ENCODE measurements at places on chromosomes 6 and 20.

DNA sequence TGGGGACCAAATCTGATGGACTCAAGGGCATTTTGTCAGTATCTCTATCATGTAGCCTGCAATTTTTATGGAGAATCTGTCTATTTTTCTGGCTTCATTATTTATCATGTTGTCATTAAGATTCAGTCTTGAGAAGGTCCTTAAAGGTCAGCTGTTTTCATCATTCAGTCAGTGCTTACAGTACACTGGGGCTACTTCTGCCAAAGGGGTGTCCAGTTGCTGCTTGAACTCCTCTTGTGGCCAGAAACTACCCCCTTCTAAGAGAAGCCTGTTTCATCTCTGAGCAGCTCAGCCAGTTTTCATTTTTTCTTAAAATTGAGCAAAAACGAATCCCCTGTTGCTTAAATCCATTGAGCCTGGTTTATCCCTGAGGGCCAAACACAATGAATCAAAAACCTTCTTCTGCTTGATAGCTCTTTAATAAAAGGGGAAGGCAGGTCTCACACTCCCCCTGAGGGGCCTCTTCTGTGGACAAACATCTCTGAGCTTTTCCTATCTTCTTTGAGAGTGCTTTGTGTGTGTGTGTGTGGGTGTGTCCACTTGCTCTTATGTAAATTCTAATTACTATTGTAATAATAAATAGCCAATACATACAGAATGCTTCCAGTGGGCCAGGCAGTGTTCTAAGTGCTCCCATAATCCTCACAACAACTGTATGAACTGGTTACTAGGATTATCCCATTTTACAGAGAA lies 172.2 kb downstream of the PLCB1 start:
- no peak for DNase-seq

GRCh38 chr6:143232849-143233248 lies 172.2 kb downstream of the AIG1 start:
- no peak for DNase-seq

GRCh38 chr6:156980515-156980914 lies 203.3 kb downstream of the ARID1B start:
- no peak for DNase-seq

- DNase-seq, result no peak
These were observed 109.2 kb upstream of the MCHR2 start for GRCh38 chr6:100103194-100103593.

GRCh38 chr6:127279815-127280214 lies 13.2 kb downstream of the RNF146 start:
- DNase-seq, result no peak

DNA sequence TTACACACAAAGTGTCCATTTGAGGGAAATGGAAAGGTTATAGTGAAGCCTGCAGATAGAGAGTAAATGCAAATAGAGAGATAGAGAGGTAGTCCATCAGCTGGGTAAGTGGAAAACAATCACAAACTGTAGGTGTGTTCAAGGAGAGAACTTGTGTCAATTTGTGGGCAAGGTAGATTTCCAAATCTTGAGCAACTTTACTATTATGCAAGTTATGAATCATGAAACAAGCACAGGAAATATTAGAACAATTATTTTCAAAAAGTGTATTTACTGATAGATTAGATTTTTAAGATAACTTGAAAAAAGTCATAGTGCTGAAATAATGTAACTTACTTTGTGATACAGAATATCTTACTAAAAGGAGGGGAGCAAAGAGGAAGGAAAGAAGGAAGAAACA lies 792.9 kb downstream of the EYS start:
- DNase-seq, result no peak

DNA sequence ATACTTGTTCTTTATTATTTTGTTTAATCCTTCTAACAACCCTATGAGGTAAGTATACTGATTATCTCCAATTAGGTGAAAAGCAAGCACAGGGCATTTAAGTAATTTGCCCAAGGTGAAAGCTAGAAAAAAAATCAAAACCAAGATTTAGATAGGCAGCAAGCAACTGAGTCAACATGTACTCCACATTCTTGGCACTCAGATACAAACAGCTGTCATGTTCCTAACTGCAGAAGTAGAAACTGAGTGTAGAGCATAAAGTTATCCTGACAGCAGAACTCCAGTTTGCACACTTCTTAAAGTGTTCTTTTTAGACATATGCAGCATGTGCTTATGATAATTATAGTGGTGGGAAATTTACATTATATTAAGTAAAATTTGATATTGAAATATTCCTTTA lies 278.1 kb downstream of the MEI4 start:
- DNase-seq, result no peak

- DNase-seq, result no peak
These were observed 204.7 kb downstream of the ANKRD60 start for GRCh38 chr20:58023781-58024180.

GRCh38 chr6:119938752-119939151 lies 589.2 kb upstream of the MAN1A1 start:
- no peak for DNase-seq

DNA sequence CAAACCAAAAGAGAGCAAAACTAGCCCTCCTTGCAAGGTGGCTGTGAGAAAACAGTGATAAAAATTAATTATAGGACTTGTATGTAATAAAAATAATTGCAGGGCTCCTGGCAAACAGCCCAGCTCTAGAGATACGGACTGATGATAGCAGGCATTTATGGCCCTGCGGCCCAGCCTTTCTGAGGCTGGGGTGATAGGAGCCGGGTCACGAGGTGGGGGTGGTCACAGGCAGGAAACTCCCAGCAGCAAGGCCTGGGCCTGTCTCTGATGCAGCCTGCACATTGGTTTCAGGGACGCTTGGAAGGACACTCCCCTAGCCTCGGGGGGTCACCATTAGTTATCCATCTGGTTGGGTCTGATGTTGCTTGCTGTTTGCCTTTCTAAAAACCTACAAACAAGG lies 18.7 kb upstream of the TTPAL start:
- DNase-seq, result no peak

GRCh38 chr20:49808753-49809152 lies 3.9 kb upstream of the SLC9A8 start:
- DNase-seq, result no peak

- no peak for DNase-seq
These were observed 109.8 kb downstream of the ZDHHC14 start for GRCh38 chr6:157490611-157491269.

DNA sequence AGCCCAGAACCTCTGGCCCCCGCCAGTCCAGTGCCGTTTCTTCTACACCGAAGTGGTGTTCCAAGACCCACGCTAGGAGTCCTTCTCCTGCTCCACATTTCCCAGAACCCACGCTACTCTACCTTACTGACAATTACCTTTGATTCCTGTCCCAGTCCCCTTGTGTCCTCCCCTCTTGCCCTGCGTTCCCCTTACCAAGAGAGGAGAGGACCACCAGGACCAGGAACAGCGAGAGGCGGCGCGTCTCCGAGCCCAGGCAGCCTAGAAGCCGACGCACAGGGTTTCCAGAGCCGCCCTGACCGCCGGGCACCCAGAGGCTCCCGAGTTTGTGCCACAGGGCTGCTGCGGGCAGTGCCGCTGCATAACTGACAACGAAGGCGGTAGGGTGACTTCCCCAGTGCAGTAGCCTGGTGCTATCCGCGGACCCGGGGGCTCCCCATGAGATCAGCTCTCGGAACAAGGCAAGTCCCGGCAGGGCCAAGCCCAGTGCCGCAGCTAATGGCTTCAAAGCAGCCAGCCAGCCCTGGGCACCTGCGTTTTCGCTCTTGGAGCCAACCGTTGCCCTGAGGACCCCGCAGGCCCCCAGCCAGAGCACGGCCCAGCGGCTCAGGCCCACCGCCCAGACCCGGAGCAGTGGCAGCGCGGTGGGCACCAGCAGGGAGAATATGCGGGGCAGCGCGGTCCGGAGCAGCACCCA lies 512 bp downstream of the TAP1 start:
- no peak for DNase-seq

- no peak for DNase-seq
These were observed 448.6 kb downstream of the PHF3 start for GRCh38 chr6:64084185-64084663.

DNA sequence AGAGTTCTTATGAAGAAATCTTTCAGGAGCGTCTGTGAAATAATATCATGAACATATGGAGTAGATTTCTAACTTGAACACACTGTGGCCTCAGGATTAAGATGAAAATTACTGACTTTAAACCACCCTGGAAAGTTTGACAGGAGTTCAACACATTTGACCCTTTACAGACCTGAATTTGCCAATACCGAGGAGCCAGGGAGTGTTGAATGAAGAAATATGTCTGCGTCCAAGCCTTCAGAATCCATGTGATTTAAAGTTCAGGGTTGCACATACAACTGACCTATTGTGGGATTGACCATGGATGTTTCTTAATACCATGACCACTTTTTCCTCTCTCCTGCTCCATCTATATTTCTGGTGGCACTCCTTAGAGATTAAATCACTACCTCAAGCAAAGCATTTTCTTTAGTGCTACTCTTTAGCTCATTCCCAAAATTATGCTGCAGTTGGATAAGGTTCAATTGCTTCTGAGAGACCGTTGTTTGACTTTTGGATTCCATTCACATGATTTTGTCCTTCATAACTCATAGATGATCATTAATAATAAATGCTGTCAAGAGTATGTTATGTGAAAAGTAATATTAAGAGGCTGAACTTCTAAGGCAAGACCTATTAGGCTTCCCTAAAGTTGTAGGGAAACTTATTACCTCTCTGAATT lies 57.4 kb downstream of the PRL start:
- no peak for DNase-seq

- DNase-seq, result no peak
These were observed 85.5 kb upstream of the DTNBP1 start for GRCh38 chr6:15748341-15748740.

DNA sequence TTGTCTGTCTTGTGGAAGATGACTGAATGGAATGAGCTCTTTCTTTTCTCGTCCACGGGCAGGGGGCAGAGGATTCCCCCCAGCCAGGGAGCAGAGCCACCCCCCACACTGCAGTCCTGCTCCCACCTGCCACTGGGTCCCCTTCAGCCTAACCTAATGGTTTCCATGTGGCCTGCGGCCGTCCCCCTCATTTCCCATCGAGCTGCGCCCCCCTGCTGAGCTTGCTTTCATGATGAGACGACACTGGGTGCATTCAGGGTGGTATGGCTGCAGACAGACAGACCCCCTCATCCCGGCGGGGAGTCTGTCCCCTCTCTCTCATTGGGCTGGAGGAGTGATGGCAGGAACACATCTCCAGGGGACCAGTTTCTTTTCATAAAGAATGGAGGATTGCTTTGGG lies 140.8 kb downstream of the DTNBP1 start:
- DNase-seq, result no peak

DNA sequence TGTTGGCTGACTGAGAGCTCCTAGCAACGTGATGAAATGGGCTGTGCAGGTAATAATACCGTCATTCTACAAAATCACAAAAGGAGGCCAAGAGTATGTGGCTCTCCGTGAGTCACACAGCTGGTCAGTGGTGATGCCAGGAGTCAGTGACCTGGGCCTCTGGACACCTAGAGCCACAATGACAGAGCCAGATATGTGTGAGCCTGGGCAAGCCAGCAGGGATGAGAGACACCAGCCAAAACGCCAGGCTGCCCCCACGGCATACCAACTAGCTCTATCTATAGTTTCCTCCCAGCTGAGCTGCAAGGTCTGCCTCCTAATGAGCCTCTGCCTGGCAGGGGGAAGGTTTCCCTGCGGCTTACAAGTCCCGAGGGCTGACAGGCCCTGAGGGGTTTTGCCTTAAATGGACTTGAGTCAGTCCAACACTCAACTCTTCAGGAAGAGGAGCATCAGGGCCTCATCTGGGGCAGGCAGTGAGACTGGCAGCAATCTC lies 70.0 kb downstream of the CPNE5 start:
- no peak for DNase-seq

GRCh38 chr6:10140136-10140535 lies 274.7 kb downstream of the TFAP2A start:
- DNase-seq, result no peak

DNA sequence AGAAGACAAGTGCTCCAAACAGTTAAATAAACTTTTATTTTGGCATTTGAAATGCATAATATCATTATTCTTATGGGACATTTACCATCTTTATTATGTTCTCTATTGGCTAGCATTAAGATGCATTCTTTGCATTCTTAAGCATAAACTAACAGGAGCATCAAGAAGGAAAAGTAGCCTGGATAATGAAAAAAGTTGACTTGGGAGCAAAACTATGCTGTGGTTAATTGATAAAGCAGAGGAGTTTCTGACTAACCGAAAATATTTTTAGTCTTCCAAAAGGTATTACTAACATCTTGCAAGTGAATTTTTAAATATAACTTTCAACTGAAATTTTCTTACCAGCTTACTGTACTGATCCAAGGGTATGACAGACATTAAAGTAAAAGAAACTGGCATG lies 140.3 kb downstream of the FLRT3 start:
- DNase-seq, result no peak

DNA sequence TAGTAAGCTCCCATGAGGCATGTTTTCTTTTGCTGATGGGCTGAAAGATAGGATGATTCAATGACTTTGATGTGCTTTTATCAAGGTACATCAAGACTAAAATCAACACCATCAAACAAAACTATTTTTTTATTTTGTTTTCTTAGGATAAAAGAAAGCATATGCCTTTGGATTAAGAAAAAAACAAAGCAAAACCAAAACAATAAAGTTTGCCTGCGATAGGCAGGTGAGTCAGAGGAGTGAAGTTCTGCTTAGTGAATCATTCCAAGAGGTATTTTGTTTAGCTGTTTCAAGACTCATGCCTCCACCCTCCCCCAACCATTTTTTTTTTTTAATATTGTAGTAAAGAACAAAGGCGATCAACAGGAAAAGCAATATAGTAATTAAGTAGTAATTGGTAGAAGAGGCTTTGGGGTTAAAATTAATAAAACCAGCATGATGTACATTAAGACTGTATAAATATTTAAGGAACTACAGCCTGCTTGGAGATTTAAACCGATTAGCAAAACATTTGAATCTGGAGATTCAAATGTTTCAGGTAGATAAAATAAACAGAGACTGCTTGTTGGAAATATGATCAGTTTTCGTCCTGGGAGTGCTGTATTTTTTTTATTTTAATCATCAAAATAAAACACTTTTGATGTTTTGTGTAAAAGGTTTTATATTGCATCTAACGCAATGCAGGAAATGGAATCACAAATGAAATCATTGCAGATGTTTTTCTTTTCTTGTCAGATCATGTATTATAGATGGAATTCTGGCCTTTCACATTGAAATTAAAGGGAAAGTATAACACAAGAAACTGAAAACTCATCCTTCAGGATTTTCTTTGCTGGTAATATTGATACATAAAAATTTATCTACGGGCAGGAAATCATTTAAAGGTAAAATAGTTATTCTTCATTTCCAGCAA lies 482.3 kb upstream of the MANEA start:
- DNase-seq, result no peak

- DNase-seq, result no peak
These were observed 429.9 kb upstream of the ARID1B start for GRCh38 chr6:156347246-156347645.

DNA sequence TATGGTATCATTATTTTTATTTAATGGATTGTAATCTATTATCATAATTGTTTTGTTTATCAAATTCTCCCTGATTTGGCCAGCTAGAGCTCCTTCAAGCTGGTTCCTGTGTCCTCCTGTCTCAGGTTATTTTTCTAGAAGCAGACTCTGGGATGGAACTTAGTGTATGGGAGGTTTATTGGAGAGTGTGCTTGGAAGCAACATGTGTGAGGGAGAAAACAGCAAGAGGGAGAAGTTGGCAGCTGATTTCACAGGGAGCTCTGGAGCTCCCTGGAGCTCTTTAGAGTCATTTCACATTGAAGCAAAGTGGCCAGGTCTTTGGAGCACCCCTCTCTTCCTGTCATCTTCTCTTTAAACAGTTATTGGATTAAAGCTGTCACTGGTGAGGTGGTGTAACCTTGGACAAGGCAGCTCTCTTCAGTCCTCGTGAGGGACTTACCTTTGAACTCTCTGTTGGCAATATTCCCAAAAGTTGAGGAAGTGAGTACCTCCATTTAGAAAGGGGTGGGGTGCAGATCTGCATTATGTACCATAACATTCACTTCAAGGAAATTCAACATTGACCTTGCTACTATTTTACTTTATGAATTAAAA lies 103.6 kb downstream of the PHF3 start:
- no peak for DNase-seq
